ENCODE measurements at places on chromosomes 12 and 14. TPM values are rescaled to one million over a fixed set of nuclear protein-coding genes. Genes with fewer than 3 reads are reported as not detected.

Gene TMEM30B
- total RNA-seq = 46.9 TPM

Gene APOF
- total RNA-seq = not detected

Gene CLEC7A
- total RNA-seq = 4.0 TPM

Gene MYH6
- total RNA-seq = not detected

- H3K4me1 ChIP-seq = no peaks in the 10 kb centered on the region
- H3K36me3 ChIP-seq = no peaks in the 10 kb centered on the region
- no peak overlapping the region for H3K27ac ChIP-seq
These were observed 38.9 kb upstream of the IL22 start for GRCh38 chr12:68292151-68292943.

GRCh38 chr14:37198273-37198598 is 499 bp downstream of the MIPOL1 start:
- H3K27ac ChIP-seq = peak overlapping the region; percentile 93
- H3K4me3 ChIP-seq = peak overlapping the region; percentile 54
- H3K4me1 ChIP-seq = peaks cover 25% of the 10 kb centered on the region

- no peak for DNase-seq
- no peaks in the 10 kb centered on the region for H3K36me3 ChIP-seq
- no peak overlapping the region for H3K27ac ChIP-seq
- H3K27me3 ChIP-seq = no peaks in the 10 kb centered on the region
These were observed 17.2 kb downstream of the EML5 start for GRCh38 chr14:88775532-88775931.

DNA sequence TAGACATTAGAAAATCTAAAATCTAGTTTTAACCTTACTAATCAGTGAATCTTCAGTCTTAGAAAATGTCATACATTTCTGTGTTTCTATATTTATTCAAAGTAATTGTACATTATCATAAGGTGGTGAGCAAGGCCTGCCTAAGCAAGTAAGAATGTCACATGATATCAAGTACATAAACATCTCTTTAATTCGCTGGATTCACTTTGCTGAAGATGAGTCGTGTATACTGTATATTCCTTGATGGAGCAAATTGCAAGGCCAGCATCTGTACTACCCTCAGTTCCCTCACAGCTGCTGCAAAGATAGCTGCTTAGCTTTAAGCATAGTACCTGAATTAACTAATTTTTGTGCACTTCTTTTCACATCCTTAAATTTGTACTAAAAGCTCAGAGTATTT is 8.5 kb upstream of the AK7 start:
- H3K4me1 ChIP-seq = no peaks in the 10 kb centered on the region
- no peak overlapping the region for H3K4me3 ChIP-seq
- H3K27me3 ChIP-seq = no peaks in the 10 kb centered on the region
- H3K36me3 ChIP-seq = peaks cover 34% of the 10 kb centered on the region
- H3K27ac ChIP-seq = no peak overlapping the region

- DNase-seq = no peak
- no peaks in the 10 kb centered on the region for H3K36me3 ChIP-seq
These were observed 14.2 kb upstream of the TXNRD1 start for GRCh38 chr12:104201238-104202001.

- H3K27me3 ChIP-seq = no peaks in the 10 kb centered on the region
- H3K4me3 ChIP-seq = no peak overlapping the region
- DNase-seq = no peak
- no peaks in the 10 kb centered on the region for H3K36me3 ChIP-seq
- peaks cover 20% of the 10 kb centered on the region for H3K4me1 ChIP-seq
- no peak overlapping the region for H3K27ac ChIP-seq
These were observed 3.2 kb downstream of the TDP1 start for GRCh38 chr14:89958966-89959365.

DNA sequence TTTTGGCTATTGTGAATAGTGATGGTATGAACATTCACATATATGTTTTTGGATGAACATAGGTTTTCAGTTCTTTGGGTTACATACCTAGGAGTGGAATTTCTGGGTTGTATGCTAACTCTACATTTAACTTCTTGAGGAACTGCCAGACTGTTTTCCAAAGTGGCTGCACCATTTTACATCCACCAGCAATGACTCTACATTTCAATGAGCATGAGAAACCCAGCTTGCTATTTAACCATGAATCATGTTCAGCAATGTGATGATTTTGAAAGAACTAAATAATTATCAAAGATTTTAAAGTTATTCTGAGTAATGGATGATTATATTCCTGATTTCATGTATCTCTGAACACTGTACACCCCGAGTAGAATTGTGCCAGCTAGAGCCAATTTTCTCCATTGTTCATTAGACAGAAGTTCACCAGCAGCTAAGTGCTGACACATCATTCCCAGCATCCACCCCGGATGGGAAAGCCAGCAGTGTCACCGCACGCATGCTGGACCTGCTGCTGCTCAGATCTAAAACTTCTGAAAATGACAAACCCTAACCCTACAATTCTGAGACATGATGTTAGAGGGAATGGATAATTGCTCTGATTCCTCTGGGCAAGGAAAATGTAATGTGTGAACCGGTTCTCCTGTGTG is 13.3 kb upstream of the ANAPC5 start:
- no peaks in the 10 kb centered on the region for H3K4me1 ChIP-seq
- H3K27ac ChIP-seq = no peak overlapping the region
- no peak overlapping the region for H3K4me3 ChIP-seq
- H3K36me3 ChIP-seq = no peaks in the 10 kb centered on the region

DNA sequence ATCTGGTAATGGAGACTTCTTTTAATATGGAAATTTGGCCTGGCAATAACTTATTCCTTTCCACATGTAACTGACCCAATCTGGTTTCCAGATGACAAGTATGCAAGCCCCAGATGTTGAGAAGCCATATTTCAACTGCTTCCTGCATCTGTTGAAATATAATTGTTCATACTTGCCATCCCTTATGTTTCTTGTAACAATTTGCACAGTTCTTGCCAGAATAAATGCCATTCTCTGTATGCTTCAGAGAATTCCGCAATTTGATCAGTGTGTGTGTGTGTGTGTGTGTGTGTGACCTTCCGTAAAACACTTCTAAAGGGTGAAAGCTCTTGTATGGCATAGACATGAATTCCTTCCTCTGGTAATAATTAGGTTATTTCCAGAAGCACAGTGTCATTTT is 1.8 kb upstream of the CLEC2A start:
- no peak overlapping the region for H3K4me3 ChIP-seq
- no peaks in the 10 kb centered on the region for H3K36me3 ChIP-seq
- DNase-seq = no peak
- H3K27ac ChIP-seq = no peak overlapping the region

- H3K36me3 ChIP-seq = no peaks in the 10 kb centered on the region
- peaks cover 6% of the 10 kb centered on the region for H3K4me1 ChIP-seq
- H3K4me3 ChIP-seq = no peak overlapping the region
- H3K27ac ChIP-seq = no peak overlapping the region
These were observed 59.3 kb downstream of the KIF26A start for GRCh38 chr14:104197449-104198247.

DNA sequence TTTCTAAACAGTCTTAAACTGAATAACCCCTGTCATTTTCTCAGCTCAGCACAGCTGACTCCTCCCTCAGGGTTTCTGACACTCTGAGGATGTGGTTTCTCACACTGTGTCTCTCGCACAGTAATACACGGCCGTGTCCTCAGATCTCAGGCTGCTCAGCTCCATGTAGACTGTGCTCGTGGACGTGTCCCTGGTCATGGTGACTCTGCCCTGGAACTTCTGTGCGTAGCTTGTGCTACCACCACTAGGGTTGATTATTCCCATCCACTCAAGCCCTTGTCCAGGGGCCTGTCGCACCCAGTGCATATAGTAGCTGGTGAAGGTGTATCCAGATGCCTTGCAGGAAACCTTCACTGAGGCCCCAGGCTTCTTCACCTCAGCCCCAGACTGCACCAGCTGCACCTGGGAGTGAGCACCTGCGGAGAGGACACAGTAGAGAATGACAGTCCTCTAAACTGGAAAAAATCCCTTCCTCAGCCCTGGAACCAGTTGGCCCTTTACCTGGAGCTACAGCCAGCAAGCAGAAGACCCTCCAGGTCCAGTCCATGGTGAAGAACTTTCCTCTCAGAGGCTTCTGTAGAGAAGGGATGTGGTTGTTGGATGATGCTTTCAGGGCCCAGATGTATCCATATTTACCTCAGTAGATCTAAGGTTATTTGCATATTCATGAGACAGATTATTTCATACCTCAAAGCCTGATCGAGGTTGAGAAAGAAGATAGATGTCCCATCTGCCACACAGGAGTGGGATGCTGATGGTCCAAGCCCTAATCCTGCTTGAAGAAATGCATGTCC is 984.8 kb downstream of the TMEM121 start:
- no peak for DNase-seq
- H3K4me3 ChIP-seq = no peak overlapping the region
- no peak overlapping the region for H3K27ac ChIP-seq

DNA sequence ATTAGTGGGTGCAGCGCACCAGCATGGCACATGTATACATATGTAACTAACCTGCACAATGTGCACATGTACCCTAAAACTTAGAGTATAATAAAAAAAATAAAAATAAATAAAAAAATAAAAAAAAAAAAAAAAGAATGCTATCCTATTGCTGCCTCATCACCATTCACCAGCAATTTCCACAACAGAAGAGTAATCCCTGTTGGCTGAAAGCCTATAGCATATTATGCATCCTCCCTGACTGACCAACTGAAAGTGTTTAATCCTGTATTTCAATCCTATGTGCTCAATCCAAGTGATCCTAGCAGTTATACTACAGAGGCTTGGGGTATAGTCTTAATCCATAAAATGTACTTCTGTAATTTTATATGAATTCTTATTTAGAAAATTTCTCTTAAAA is 18.5 kb downstream of the DICER1 start:
- H3K4me1 ChIP-seq = no peaks in the 10 kb centered on the region
- H3K36me3 ChIP-seq = no peaks in the 10 kb centered on the region
- H3K4me3 ChIP-seq = no peak overlapping the region
- no peak for DNase-seq

GRCh38 chr12:38385486-38385885 is 68.9 kb downstream of the ALG10B start:
- H3K36me3 ChIP-seq = no peaks in the 10 kb centered on the region
- H3K4me3 ChIP-seq = no peak overlapping the region
- no peaks in the 10 kb centered on the region for H3K27me3 ChIP-seq
- no peak overlapping the region for H3K27ac ChIP-seq

- H3K4me1 ChIP-seq = no peaks in the 10 kb centered on the region
- H3K27ac ChIP-seq = no peak overlapping the region
- H3K4me3 ChIP-seq = no peak overlapping the region
- no peak for DNase-seq
These were observed 29.6 kb downstream of the SMUG1 start for GRCh38 chr12:54159140-54159539.

- H3K36me3 ChIP-seq = no peaks in the 10 kb centered on the region
- H3K4me3 ChIP-seq = no peak overlapping the region
- H3K27me3 ChIP-seq = no peaks in the 10 kb centered on the region
- no peak overlapping the region for H3K27ac ChIP-seq
- DNase-seq = no peak
- no peaks in the 10 kb centered on the region for H3K4me1 ChIP-seq
These were observed 258.1 kb downstream of the EGLN3 start for GRCh38 chr14:33692762-33693161.

GRCh38 chr12:32155961-32156529 is 49.4 kb downstream of the BICD1 start:
- no peak overlapping the region for H3K27ac ChIP-seq
- DNase-seq = no peak
- no peaks in the 10 kb centered on the region for H3K27me3 ChIP-seq
- H3K36me3 ChIP-seq = no peaks in the 10 kb centered on the region
- H3K4me1 ChIP-seq = no peaks in the 10 kb centered on the region
- H3K4me3 ChIP-seq = no peak overlapping the region

DNA sequence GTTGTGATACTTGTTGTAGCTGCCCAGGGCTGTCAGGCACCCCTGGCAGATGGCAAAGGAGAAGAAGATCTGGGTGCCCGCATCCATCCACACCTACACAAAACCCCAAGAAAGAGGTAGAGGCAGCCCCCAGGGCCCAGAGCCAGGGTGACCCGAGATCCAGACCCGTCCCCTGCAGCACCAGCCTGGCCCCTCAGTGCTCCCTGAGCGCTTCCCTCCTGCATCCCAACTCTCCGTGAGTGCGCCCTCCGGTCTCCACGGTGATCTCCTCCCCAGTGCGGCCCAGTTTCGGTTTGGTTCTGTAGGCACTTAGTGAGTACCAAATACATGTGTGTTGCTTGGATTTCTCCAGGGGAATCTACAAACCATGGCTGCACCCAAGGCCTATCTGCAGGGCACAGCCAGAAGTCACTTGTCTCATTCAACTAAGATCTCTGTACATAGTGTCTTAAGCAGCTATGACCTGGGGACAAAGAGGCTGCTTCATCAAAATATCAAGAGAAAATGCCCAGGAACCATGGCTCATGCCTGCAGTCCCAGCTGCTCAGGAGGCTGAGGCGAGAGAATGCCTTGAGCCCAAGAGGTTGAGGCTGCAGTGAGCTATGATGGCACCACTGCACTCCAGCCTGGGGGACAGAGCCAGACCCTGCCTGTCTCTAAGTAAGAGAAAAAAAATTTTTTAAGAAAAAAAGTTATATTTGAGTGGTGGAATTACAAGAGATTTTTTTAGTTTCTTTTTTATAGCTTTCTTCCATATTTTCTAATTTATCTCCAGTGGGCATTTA is 15.9 kb downstream of the SLC6A12 start:
- H3K4me1 ChIP-seq = no peaks in the 10 kb centered on the region
- no peaks in the 10 kb centered on the region for H3K36me3 ChIP-seq
- H3K4me3 ChIP-seq = no peak overlapping the region
- H3K27me3 ChIP-seq = no peaks in the 10 kb centered on the region
- no peak for DNase-seq
- no peak overlapping the region for H3K27ac ChIP-seq
